ENCODE measurements at places on chromosomes 6 and 20.

DNA sequence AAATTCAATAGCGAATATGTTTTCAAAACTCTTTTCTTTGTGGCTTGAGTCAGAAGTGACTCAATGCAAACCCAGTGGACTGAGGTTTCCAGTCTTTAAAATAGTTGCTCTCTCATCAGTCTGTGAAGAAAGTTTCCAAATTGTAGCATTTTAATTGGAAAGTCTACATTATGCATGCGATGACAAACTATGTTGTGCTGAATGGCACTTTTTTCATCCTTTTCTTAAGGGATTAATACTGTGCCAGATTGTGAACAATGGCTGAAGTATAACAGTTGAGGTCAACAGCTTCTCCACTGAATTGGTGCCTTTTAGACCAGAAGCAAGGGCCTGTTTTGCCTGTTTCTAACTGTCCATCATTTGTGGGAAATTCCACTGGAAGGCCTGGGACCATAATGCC lies 377.1 kb downstream of the BTBD9 start:
- peak; percentile 78 for DNase-seq

DNA sequence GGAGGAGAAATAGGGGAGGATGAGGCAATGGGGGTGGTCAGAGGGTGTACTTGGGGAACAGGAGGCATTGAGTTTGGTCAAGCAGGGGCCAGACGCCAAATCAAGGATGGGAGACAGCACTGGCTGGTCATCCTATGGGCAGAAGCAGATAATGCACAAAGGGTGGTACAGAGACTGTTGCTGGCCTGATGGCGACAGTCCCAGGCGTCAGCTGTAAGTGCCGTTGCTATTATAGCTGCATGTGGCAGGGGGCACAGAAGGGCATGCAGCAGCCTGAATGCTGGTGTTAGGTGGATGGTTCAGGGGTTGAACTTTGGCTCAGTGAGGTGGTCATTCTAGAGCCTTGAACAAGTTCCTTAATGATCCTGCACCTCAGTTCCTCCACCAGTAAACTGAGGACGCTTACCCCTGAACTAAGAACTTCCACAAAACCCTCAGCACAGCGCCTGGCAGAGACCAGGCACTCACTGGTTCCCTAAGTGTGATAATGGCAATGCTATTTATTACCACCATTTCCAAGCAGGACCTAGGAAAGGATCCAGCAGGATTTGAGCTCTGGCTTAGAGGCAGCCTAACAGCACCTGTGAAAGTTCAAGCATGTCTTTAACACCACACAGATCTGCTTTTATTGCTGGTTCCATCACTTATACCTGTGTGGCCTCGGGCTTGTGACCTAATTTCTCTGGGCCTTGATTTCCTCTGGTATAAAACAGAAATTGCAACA lies 162.7 kb downstream of the INSM1 start:
- no peak for DNase-seq

GRCh38 chr20:59829054-59829785 lies 104.2 kb downstream of the SYCP2 start:
- DNase-seq = no peak

DNA sequence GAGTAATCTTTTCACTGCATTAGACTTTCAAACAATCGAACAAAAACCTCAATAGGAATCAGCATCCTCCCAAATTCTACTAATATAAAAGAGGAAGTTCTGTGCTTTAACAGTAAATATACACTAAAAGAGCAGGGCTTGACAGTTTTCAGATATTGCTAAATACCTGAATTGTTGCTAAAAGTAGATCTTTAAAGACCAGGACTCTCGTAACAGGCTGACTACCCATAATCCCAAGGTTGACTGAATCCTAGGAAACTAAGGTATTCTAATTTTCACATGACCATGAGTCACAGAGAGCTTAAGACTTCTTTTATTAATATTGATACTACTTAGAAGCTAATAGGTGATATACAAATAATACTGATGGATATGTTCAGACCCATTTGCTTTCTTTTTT lies 10.1 kb downstream of the CD164 start:
- DNase-seq = no peak

DNA sequence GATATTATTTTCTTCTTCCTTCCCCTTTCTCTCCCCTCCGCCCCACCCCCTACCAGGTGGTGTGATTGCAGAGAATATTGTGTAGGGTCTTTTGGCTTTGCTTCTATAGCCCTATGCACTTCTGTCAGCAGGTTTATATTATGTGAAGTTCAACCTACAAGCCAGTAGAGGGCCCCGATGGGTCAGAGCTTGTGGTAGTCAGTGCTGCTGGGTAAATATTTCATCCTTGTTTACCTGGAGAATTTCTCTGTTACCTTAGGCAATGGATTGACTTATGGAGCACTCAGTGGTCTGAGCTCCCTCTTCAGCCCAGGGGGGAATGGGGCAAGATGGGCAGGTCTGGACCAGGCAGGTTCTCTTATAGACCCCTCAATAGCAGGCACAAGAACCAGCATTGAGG lies 720.9 kb downstream of the GRIK2 start:
- DNase-seq = no peak

DNA sequence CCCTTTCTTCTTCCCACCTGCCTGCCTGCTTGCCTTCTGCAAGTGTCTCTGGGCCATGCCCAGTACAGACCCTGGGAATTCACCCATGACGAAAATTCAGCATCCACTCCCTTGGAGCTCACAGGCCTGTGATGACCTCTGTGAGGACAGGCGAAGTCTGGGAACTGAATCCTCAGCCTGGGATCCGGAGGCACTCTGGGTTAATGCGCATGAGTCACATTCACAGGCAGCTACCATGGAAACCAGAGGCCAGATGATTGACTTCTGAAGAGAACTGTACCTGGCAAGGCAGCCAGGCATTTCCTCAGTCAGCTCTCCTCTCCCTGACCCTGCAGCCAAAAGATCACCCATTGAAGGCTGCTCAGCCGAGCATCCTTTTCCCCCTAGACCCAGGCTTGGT lies 41.0 kb downstream of the SLC9A8 start:
- peak; percentile 56 for DNase-seq

DNA sequence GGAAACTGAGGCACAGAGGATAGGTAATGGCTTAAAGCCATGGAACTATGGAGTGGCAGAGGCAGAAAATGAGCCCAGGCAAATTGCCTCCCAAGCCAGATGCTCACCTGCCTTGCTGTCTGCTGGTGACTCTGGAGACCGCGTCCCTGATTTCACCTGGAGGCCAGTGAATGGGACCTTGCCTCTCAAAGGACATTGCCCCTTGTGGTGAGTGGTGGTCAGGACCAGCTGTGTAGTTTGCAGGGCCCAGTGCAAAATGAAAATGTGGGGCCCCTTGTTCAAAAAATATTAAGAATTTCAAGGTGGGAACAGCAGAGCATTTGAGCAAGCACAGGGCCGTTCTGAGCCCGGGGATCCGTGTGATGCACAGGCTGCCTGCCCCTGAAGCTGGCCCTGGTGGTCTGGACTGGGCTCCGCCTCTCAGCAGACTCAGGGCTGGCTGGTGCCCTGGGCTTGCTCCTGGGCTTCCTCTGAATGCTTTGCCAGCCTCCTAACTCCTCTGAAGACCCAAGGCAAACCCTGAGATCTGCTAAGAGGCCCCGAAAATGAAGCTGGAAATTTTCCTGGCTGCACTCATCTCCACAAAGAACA lies 19.8 kb upstream of the KCNG1 start:
- DNase-seq = no peak

DNA sequence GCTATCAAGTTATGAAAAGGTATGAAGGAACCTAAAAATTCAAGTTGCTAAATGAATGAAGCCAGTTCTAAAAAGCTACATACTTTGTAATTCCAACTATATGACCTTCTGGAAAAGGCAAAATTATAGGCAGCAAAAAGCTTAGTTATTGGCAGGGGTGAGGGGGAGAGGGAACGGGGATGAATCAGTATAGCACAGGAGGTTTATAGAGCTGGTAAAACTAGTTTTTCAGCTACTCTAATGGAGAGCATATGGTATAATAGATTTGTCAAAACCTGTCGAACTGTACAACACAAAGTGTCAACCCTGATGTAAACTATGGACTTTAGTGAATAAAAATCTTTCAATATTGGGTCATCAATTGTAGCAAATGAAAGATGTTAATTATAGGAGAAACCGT lies 18.7 kb downstream of the MANEA start:
- DNase-seq = no peak

- DNase-seq = peak; percentile 92
These were observed 237.5 kb downstream of the CD83 start for GRCh38 chr6:14354919-14355572.

DNA sequence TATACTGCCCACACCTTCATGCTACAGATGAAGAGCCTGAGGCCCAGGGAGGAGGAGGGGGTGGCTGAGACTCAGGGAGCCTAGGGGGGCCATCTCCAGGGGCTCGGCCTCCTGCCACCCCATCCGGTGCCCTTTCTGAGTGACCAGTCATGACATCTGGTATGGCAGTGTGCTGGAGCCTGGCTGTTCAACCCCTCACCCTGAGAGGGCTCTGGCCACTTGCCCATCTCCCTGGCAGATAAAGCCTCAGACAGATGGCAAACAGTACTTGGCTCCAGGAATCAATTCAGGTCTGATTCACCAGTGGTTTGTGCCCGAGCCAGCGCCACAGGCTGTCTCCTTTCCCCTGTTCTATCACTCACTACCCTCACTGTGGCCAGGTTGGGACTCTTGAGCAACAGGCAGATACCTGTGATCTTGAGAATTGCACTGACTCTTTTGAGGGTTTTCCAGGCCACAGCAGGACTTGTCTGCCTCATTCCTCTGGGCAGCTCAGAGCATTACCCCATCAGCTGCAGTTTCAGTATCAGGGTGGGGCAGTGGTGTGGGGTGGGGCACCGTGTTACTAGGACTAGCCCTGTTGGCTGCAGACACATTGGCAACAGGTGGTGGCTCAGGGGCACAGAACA lies 22.8 kb downstream of the SRSF3 start:
- no peak for DNase-seq

DNA sequence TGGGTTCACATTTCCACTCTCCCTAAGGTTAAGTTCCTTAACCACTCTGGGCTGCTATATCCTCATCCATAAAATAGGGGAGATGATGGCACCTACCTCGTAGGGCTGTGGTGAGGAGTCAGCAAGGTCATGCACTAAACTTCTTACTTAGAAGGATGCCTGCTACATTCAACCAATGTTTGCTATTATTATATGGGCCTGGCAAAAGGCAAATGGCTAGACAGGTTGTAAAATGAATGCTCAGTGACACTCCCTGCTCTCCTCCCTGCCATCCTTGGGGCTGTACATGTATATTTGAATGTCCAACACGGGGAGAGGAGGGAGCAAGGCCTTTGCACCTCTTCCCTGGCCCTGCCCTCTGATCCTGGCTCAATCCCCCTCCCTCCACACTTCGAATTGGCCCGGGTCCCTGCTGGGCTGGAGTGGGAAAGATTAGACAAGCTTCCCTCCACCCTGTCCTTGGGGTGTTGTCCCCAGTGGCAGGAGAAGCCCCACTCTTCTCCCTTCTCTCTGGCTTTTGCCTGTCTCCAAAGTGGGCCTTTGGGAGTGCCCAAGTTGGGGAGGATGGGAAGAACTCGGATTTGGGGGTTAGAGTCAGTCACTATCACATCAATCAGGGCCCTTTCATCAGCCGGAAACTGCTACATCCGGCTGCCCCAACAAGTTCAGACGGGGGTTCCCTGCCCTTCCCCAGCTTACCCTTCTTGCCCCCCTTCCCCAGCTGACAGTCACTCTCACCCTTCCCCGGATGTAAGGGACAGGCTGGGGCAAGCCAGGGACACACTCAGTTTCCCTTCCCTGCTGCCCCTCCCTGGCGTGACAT lies 36.3 kb upstream of the VEGFA start:
- DNase-seq = no peak

DNA sequence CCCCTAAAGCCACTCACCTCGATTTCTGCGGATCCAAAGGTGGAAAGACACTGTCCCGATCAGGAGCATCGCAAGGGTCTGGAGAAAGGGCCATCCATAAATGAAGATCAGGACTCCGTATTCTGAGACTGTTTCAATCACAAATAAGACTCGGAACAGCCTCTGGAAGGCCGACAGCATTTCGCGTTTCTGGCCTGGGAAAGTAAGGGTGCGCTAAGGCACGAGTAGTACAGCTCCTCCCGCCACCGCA lies 44.6 kb downstream of the DPPA5 start:
- DNase-seq = no peak

DNA sequence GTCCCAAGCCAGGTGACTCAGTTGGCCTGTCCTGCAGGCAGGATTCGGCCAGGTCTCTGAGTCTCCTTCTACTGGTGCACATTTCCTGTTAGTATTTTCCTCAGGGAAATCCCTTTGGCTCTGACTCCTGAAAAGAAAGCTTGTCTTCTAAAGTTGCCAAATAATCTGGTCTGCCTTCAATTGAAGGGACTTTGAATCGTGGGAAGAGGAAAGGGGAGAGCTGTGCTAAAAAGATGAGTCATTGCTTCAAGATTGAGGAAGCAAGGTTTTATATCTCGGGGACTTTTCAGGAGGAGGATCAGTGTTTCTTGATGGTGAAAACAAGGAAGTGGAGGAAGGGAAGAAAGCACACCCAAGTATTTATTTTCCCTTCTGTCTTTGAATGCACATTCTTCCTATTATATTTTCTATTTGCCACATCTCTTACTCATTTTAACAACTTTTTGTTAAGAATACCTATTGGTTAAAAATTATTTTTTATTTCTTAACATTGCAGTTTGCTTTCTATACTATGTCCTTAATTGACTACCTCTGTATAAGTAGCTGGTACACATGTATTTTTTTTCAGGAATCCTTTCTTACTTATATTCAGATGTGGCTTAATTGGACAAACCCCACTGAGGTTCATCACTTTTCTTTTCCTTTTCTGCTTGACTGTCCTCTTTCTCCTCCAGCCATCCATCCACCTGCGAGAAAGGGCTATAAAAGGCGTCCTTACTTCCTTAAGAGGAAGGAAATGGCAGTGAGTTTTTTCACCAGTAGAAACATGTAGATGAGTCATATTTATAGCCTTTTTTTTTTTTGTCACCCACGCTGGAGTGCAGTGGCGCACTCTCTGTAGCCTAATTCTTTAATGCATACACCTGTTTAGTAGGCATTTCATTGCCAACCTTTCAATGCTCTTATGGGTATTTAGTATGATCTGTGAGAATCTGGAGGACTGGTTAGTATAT lies 15.0 kb upstream of the IFNGR1 start:
- peak; percentile 81 for DNase-seq

DNA sequence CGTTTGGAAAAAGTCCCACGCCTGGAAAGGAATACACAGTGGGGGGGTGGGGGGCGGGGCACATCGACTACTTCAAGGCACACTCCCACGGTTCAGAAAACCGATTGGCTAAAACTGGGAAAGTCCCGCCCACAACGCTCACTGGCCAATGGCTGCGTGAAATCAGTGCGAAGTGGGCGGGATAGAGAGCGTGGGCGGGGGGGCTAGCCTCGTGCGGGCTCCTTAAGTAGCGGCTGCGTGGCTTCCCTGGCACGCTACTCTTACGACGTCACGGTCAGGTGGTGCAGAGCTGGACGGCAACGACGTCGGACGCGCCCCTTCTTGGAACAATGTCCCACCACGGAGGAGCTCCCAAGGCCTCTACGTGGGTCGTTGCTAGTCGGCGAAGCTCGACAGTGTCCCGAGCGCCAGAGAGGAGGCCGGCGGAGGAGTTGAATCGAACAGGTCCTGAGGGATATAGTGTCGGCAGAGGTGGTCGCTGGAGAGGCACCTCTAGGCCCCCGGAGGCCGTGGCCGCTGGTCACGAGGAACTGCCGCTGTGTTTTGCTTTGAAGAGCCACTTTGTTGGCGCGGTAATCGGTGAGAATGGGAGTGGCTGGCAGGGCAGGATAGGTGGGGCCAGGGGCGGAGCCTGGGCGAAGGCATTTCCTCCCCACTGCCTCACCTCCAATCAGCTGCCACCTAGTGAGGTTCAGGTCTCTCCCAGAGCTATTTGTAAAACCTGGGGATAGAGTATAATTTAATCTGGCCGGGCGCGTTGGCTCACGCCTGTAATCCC lies at the start of gene DDX43:
Gene DDX43, plus strand, starts transcription at position 252 of the 778 bp plus-strand sequence. Its CDS starts 78 bp downstream, at position 330.
- DNase-seq = peak; percentile 45
